ENCODE measurements at places on chromosomes 16 and 17.

DNA sequence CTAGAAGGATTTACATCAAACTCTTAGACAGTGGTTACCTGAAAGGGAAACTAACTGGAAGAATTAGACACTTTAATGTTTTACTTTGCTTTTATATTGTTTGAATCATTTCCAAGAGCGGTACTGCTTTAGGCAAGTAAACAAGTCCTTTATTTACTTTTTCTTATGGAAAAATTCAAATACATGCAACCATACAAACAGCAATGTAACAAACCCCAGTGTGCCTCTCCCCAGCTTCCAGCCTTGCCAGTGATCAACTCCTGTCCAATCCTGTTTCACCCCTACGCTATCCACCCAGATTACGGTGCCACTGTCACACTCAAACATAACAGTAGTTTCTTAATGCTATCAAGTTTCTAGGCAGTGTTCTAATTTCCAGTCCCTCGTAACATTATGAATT, 85.9 kb downstream of the C16orf95 start:
- no peak for DNase-seq

DNA sequence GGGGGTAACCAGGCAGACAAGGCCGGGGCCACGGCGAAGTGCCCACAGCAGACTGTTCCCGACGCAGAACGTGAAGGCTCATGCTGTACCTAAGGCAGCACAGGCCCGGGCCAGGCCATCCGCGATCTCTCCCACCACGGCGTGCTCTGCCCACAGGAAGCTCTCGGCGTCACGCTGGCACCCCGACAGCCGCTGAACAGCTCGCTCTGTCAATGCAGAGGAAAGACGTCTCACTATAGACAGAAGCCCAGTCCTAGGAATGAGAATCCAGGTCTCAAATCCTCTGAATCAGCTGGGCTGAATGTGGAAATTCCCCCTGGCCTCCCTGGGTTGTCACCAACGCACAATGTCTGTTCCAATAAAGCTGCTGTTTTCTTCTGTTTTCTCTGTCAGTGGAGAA, 21.4 kb downstream of the SERPINF1 start:
- DNase-seq: no peak

DNA sequence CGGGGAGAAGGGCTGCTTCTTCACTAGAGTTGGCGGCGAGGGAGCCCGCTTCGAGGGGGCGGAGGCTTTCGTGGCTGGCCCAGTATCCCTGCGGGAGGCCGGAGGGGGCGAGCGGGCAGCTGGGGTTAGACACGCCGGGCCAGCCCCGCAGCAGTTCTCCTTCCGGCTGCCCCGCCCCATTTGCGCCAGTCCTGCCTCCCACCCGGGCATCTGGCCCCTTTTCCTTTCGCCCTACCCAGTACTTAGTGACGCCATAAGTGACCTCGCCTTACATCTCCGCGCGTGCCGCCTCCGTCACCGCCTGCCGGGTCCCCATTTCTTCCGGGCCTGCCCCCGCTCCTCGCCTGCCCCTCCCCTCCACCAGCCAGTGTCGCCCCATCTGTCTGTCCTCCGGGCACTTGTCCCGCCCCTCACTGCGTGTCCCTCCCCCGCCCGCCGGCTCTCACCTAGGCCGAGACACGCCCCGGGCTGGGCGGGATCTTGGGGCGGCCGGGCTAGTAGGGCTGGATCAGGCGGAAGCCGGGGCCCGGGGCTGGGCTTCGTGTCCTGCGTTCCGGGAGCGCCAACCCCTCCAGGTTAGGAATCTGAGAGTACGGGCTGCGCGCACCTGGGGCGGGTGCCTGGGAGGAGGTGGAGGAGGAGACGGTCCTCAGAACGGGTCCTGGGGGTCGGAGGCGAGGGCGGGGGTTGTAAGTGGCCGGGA, 14.3 kb downstream of the SPATA32 start:
- peak; percentile 89 for DNase-seq

GRCh38 chr16:2482708-2483534, 8.0 kb downstream of the TBC1D24 start:
- peak; percentile 90 for DNase-seq

- DNase-seq: no peak
Measured at GRCh38 chr17:9468532-9468931, 107.1 kb downstream of the STX8 start.

DNA sequence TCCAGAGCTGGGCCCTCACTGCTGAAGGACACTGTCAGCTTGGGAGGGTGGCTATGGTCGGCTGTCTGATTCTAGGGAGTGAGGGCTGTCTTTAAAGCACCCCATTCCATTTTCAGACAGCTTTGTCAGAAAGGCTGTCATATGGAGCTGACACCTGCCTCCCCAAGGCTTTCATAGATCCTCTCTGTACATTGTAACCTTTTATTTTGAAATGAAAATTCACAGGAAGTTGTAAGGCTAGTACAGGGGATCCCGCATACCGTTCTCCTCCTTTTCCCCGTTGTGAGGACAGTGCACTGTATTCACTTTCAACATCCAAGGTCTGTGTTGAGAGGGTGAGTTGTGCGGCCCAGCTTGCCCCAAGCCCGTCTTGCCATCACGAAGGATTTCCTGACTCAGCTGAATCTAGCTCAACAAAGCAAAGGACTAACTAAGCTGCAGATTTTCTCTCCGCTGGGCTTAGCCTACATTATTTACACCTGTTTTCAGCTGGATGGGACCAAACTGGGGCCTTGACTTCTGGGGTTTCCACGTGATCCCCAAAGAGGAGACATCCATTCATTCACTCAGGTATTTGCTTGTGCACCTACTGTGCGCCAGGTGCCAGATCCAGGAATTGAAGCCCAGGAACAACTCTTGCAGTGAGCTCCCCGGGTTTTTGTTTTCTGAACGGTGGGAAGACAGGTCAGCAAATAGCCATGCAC, 5.2 kb upstream of the TMEM235 start:
- no peak for DNase-seq

DNA sequence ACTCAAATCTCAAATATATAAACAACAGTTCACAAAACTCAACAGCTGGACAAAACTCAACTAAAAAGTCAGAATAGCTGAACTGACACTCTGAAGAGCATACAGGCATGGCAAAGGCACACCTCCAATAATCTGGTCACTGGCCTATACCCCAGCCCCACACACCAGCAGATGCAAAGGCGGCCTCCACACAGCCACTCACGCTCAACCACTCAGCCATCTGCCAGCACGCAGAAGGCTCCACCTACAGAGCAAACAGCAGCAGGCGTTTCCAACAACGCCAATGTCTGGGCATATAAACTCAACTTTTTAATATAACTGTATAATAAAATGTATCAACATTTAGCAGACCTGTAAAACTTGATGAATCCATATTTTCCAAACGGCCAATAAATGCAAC, 17.2 kb downstream of the USP7 start:
- DNase-seq: no peak

DNA sequence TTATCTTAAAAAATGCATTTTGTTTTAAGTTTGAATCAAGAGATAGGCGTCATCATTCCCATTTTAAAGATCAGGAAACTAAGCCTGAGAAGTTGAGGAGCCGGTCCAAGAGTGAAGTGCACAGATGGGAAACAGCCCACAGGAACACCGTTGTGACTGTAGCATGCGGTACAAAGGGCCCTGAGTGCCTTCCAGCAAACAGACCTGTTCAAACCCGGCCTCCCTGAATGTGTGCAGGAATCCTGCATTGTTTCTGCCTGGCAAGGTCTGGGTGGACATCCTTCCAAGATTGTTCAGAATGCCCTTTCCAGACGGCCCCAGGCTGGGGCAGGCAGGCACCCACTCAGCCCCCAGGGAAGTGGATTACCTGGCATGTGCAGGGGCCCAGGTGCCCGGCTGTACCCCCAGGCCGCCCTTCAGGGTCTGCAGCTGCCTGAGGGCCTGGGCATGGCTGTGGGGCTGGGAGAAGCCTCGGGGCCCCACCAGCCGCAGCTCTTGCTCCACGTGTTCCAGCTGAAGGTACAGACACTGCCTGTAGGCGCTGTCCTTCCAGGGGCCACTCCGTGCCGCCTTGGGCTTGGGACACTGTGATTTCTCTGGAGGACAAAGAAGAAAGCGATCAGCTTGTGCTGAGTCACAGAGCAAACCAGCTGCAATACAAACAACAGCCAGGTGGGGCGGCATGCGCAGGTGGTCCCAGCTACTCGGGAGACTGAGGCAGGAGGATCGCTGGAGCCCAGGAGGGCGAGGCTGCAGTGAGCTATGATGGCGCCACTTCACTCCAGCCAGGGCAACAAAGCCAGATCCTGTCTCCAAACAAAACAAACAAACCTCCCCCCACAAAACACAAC, 45.0 kb upstream of the GCSH start:
- DNase-seq: no peak

GRCh38 chr16:30756781-30757100, 5.1 kb downstream of the CFAP119 start:
- no peak for DNase-seq

DNA sequence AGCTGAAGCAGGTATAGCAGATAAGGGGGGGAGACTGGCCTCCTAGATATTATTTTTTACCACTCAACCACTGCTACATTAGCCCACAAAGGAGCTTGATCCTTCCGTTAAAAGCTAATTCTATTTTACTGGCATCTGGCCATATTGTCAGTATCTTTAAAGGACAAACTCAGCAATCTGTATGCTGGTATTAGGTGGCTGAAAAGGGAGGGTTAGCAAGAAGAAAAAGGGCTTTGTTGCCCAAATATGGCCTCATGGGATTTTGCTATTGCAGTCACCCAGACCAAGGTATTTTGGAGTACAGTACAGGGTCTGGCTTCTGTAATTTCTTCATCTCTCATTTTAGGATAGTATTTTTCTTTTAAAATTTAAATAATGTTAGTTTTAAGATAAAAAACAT, 14.4 kb downstream of the RFWD3 start:
- DNase-seq: no peak

DNA sequence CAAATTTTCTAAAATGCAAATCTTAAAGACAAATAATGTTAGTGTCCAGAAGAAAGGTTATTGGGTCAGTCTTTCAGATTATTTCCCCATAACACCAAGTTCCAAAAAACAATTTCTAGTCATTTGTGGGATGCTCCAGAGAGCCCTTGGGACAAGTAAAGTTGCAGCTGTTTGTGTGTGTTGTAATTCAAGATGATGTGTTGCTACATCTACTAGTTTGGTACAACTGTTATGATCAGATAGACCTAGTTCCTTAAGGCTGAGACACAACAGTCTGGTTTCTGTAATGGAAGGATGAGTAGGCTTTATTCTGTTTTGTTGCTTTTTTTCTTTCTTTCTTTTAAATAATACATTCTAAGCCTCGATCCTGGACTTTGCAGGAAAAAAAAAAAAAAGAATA, 41.9 kb downstream of the PIGL start:
- DNase-seq: no peak

GRCh38 chr17:61484174-61484573, 32.0 kb downstream of the TBX4 start:
- DNase-seq: no peak

DNA sequence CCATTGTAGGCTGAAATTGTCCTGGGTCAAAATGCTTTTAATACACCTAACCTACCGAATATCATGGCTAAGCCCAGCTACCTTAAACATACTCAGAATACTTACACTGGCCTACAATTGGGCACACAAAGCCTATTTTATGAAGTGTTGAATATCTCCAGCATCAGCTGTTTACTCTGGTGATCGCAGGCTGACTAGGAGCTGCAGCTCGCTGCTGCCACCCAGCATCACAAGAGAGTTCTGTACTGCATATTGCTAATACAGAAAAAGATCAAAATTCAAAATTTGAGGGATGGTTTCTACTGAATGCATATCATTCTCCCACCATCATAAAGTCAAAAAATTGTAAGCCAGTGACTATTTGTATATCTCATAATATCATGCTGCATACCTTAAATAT, 55.3 kb downstream of the ULK2 start:
- DNase-seq: no peak

- no peak for DNase-seq
Measured at GRCh38 chr16:4991754-4992153, 33.6 kb downstream of the SEC14L5 start.

Data from NCI-H1092 treated with DMSO at 0.1 percent for 48 hours (cell line).